ENCODE measurements at places on chromosomes 2 and 18.

DNA sequence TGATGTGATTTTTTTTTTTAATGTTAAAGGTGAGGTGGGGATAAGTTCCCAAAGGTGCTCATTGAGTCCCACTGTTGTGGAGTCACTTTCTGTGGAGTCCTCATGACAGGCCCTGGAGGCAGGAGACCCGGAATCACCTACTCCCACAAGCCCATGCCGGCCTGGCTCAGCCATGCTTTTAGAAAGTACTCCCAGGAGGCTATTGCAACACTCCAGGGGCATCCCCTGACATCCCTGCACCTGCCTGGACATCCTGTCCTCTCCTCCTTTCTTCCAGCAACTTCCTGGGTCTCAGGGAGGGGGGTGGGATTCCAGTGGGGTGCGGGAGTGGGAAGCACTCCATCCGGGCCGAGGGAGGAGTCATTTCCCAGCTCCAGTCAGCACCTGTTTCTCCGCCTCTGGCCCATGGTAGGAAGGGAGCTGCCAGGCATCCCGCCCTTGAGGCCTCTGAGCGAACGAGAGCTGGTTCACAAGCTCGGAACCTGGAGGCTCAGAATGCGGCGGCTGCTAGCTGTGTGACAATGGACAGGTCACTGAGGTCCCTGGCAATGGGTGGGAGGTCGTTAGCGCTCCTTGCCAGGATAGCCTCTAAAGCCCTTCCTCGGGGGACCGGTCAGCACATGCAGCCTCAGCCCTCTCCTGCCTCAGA, 163.9 kb upstream of the ID2 start:
- DNase-seq, result no peak

DNA sequence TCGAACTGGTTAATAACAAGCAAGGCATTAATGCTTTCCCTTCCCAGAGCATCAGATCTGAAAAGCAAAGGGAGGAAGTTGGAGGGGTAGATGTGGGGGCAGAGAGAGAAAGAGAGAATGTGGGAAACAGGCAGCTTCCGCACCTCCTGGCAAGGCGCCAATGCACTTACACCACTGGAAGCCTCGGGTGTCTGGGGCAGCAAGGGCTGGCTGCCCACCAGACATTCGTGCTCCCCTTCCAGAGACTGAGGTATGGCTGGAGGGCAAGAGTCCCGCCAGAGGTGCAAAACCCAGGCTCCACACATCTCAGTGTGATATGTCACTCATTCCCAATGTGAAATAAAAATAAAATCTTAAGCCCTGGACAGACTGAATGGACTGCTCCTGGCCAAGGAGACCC, 46.4 kb downstream of the TEX51 start:
- no peak for DNase-seq

DNA sequence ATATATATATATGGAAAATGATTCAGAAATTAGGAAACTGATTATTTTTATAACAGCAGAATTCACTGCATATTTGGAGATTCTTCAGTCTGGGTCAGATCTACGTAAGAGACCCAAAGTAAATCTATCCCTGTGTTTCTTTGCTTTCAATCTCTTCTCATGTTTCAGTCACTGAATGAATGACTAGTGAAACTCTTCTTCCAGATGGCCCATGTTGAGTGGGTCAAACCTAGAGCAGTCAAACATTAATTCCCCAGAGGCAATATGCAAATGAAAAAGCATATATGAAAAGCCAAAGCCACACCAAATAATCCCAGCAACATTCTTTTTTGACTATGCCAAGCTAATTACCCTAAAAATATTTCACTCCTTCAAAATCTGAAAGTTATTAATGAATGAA, 317.3 kb downstream of the RBM43 start:
- no peak for DNase-seq

DNA sequence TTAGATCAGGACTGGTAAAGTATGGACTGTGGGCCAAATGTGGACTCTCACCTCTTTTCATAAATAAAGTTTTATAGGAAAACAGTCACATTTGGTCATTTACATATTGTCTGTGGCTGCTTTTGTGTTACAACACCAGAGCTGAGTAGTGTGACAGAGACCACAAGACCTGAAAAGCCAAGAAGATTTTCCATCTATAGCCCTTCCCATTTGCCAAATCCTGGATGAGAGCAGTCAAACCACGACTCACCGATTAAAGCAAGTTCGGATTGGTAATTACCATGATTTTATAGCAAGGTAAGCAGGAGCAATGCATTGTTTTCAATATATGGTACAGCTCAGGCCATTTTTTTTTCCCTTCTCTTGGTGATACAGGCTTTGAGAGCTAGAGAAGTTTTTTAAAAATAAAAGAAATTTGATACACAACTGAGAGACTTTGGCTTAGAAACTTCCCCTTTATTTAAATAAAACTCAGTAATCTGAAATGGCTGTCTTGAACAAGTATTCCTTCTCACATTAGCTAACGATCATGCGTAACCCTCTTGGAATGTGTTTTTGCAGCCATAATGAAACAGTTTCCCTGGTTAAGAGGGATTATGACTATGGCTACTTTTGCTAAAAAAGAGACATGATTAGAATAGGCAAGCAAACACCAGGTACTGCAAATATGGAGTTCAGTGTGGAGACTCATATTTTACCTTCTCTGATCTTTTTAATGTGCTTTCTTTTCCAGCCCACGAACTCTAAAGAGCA, 9.5 kb upstream of the MALL start:
- DNase-seq, result no peak

- DNase-seq, result no peak
Observed at GRCh38 chr2:44148999-44149398, 19.7 kb upstream of the PPM1B start.

DNA sequence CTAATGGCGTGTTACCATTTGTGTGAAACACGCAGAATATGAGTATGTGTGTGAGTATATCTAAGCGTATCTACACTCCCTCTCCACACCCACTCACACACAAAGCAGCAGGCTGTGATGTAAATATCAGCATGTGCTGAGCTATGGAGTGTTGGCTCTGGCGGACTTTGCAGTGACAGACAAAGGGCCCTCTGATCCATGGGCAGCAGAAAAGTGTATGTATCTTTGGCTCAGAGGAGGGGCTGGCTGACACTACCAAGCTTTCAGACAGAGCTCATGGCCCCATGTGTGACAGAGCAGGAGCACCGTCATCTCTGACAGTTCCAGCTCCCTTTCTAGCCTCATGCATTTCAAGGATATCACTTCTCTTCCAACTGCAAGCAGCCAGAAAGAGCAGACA, 57.2 kb upstream of the ASB18 start:
- no peak for DNase-seq

- DNase-seq, result no peak
Observed at GRCh38 chr2:132255714-132256113, 94.0 kb upstream of the ANKRD30BL start.

DNA sequence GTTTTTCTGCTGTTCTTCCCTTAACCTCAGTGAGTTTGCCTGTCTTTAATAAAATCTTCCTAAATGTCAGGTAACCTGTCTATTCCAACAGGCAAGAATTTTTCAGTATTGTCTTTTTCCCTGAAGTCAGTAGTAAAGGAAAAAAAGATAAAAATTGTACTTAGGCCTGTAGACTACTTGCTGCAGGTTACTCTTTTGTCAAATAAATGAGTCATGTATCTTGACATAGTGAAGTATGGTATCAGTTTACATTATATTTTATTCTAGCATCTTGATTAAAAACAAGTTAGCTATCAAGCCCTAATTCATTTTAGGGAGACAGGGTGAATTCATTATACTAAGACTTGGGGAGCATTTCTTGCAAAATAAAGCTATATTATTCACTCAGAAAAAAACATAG, 59.8 kb downstream of the ITGA4 start:
- no peak for DNase-seq

GRCh38 chr2:239312081-239312511, 88.7 kb downstream of the HDAC4 start:
- no peak for DNase-seq

DNA sequence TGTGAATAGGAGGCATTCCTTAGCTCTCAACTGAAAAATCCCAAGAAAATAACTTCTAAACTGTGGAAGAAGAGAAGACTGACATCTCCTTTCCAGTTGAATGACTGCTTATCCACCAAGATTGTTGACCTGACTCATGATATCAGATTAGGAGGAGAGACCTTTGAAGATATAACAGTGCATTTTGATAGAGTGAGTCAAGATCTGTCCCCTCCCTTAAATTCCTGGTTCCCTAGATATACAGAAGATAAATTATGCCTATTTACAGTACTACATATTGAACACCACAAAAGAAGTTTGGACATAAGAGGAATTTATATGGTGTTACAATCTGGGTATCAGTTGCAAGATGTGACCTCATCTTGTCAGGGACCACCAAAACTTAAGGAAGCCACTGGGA, 285.3 kb upstream of the ZSWIM2 start:
- DNase-seq, result no peak

DNA sequence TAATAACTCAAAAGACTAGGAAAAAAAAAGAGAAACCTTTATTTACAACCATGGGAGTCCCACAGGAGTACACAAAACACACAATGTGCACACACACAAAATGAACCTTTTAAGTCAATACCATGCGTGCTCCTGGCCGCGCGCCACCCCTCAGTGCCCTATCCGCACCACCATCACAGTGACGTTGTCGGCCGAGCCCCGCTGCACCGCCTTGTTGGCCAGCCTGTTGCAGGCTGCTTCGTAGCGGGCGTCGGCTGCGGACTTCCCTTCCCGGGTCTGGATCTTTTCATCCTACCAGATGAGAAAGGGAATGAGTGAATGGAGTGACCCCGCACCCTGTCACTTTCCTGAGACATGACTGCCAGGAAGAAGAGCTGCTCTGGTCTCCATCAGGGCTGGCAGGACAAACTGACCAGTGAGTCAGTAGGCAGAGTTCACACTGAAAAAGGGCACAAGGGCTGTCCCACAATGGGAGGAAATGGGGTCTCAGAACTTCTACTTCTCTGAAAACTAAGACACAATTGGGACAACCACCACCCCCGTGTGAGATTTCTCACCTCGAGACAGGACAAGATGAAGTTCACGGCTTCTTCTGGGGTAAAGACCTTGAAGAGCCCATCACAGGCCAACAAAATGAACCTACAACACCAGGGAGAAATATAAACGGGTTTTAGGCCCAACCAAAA, 11.8 kb downstream of the ERFE start:
- no peak for DNase-seq

DNA sequence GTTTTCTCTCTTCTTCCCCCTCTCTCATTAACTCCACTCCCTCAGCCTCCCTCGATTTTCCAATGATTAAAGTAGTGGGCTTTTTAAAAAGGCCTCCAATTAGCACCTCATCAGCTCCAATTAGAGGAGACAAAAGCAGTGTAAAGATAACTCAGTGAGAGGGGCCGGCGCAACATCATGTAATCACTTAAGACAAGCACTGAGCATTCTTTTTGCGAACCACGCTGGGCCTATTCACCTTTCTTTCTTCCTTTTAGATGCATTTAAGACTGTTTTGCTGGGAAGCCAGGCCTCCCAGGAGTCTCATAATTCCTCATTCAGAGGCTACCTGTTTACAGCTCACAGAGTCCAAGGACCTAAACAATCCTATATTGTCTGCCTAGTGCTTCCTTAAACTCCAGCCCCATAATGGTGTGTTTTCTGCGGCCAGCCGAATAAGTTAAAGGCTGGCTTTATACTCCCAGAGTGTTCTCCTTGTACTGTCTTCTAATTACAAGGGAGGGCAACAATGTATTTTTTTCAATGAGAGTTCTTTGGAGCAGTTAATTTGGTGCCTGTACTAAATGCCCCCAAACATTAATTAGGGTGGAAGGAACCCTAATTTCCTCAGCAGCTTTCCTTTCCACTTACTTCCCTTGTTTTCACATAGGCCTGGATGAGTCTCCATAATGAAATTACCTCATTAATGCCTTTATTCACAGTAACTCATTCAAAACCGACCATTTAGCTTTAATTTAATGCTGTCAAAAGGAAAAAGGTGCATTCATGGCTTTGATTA, 28.0 kb upstream of the LMAN1 start:
- no peak for DNase-seq

DNA sequence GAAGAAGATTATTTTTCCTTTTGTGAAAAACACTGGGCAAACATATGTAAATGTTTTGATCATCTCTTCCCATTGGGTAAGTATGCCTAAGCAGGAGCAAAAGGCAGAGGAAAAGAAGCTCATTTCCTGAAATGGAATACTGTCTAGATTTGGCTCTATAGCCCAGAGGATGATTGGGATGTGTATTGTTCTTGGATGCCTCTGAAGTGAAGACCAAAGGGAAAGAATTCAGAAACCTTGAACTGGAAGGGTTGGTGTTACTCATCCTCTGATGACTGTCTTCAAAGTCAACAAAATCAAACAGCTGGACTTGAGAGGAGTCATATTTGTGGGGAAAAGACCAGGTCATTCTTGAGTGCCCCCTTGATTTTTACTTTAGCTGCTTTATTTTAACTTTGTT, 112.6 kb upstream of the NT5C1B start:
- DNase-seq, result no peak

DNA sequence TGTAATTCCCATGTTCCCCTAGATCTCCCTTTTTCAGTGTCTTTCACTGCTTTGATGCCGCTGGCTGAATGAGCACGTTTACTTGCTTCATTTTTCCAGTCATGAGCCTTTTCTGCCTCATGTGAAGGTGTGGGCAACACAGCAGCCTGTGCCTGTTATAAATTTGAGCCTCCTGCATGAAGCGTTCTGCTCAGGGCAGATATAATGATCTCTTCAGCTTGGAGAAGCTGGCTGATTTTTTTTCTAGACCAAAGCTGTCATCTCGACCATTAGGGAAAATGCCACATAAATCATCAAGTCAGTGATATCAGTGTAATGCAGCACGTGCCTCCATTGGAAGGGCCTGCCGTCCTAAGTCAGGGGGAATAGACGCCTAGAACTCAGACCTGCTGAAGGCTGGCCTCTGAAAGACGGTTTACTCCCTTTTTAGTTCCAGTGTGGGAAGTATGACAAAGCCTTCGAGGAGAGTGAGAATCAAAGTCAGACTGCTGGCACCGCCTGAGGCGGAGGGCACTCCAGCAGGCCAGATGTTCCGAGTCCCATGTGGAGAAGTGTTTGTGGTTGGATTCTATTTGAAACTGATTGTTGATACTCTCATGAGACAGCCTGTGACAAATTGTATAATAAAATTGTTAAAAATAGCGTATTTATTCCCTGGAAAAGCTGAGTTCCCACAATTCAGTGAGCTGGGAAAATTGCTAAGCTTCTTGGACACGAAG, 196.5 kb downstream of the MYO1B start:
- no peak for DNase-seq

DNA sequence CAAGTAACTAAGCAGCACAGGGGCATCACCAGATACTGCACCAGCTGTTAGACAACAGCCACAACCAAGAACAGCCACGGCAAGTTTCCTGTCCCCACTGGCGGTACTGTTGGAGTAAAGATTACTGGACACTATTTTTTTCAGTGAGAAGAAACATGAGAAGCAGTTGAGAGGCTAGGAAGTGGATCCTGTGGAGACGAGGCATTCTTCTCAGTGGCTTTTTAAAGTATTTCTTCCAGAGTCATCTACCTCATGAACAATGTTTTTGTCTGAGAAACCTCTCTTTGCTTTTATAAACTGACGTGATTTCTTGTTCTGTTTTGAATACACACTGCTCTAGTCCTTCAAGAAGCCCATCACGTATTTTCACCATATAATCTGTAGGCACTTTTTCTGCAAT, 18.8 kb downstream of the TM4SF20 start:
- DNase-seq, result no peak

DNA sequence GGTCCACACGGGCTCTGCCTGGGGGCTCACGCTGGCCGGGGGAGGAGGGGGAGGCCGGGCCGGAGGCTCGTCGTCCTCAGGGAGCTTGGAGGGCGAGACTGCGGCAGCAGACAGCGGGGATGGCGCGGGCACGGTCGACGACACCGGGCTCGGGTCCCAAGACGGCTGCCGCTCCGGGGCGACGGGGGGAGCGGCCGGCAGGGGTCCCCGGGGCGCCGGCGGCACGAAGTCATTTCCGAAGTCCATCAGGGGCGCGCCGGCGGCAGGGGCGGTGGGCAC, 491 bp downstream of the RTN4 start:
- DNase-seq, result no peak

GRCh38 chr2:216702756-216703155, 7.4 kb upstream of the IGFBP5 start:
- DNase-seq, result no peak
